ENCODE measurements at places on chromosomes 7 and 10.

DNA sequence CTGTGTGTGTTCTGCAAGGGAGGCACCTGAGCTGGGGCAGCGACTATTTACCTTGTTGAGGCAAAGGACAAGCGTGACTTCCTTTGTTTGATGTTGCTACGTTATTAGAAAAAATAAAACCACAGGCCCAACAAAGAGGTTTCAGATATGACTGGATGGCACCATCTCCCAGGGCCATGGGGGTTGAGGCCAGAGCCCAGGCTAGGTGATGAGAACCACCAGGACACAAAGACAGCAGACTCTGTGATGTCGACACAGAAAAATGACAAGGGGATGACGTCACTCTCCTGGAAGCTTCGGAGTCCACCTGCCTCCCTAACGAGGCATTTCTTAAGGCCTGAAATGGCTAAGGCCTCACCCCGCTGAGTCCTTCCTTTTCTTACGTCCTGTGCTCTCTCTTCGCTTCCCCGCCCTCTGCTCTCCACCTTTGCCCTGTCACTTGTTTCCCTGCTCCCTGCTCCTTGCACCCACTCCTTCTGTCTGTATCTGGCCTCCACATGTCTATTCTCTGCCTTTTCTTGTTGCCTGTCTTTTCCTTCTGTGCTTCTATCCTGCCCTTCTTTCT lies 83.0 kb upstream of the ADRB1 start:
- DNase-seq, result no peak

DNA sequence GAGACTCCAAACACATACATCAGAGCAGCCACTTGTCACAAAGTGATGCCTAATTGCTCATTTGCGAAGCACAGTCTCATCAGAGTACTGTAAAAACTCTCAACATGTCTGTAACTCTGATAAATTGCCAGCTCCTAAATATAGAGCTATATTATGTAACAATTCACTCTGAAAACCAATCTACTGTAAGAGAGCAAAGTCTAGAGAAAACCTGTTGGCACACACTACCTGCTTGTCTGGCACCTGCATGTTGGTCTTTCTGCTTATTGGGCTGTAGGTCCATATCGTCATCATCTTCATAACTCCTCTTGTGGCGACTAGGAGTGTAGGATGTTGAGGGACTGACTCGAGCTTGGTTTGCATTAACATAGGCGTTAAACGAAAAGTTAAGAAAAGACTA lies 19.8 kb downstream of the MCMBP start:
- no peak for DNase-seq

- no peak for DNase-seq
Observed at GRCh38 chr7:46811529-46811928, 770.4 kb downstream of the TNS3 start.

GRCh38 chr7:80098795-80099194 lies 35.8 kb upstream of the GNAI1 start:
- no peak for DNase-seq

DNA sequence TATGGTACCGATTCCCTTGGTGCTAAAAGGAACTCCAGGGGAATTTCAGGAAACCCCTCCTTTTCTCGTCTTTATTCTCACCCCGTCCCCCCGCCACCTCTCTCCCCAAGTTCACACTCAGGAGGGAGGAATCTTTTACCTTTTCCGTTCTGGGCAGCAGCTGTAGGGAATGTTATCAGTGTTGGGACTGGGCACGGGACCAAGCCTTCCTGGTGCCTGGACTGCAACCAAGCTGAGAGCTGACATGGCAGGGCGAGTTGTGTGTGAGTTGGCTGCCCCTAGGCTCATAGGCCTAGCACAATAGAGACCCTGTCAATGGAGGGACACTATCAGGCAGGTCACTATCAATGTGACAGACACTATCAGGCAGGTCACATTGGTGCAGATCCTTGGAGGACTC lies 121.4 kb downstream of the TCF7L2 start:
- no peak for DNase-seq

- DNase-seq, result no peak
Observed at GRCh38 chr10:97889461-97890265, 40.0 kb downstream of the GOLGA7B start.

DNA sequence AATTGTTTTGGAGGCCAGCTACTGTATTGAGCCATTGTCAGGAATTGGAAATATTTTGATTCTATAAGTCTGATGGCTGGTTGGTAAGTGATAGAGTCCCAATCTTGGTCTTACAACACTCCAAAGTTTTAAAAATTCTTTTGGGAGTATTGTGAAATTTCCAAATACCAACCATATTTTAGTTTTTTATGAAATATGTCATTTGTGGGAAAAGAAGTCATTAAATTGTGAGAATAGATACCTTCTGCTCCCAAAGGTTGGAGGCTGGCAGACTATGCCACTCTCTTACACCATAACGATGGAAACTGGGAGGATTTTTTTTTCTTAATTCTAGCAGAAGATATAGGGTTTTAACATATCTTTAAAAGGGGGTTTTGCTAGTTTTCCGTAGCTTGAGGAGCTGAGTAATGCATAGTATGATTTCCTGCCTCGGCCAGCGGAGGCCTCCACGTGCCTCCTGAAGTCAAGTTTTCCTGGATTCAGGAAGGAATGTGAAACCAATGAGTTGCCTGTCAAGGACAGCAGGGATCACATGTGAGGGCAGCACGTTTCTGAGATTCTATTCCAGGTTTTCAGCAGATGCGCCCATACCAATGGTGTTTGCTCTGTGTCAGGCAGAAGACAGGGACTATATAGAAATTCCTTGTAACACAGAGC lies 92.2 kb upstream of the LAMB4 start:
- no peak for DNase-seq

Data from stimulated activated CD4-positive, alpha-beta T cell treated with anti-CD3 and anti-CD28 coated beads, Interleukin-1b, Interleukin-23, amount 100 ng/mL, for 1 hour (primary cell).